ENCODE measurements at places on chromosomes 1 and 21.
A peak's percentile ranks its signal among the peaks of the same experiment; 100 is the strongest.

GRCh38 chr1:158071138-158071537 lies 77.7 kb downstream of the KIRREL1 start:
- DNase-seq = no peak

GRCh38 chr1:1236176-1236763 lies 4.2 kb downstream of the B3GALT6 start:
- no peak for DNase-seq

- peak; percentile 23 for DNase-seq
Observed at GRCh38 chr1:228210076-228210651, 2.3 kb downstream of the OBSCN start.

DNA sequence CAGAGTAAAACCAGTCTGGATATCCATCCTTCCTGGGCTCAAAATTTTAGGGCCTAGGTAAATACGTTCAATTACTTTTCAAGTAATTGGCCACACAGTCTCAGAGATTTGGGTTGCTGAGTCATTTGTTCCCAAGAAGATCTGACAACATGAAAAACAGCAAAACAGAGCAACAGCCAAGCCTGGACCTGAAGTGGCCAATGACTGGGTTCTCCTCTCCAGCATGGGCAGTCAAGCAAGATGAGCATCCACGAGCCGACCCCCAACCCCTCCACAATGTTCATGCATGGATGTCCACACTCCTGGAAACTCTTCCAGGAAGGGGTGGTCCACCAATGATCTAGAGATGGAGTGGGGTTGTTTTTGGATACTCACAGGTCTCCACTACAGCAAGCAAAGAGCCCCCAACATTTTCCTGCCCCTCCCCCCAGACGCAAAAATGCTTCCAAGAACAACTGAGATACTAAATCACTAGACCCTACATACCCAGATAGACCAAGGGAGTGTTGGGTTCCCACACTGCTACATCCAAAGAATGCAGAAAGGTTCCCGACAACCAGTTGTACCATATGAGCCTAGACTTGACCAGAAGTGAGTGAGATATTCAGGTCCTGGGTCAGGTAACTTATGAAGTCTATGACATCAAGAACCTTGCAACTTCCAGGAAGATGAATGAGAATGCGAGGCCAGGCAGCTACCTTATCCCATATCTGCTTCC lies 73.0 kb downstream of the CD46 start:
- peak; percentile 35 for DNase-seq

DNA sequence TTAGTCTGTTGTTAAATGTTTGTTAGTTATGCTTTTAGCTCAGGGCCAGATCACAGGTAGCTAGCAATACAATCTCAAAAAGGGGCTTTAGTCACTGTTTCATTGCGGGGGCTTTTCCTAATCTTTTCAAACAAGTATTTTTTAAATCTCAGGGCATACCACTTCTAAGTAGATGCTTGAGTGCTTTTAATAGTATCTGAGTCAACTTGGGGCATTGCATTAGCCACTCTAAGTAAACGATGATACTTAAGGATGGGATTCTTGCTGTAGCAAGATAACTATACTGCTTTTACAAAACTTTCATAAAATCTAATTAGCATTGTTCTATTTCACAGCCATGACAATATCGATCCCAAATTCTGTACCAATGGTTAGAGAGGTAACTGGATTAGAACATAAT lies 11.6 kb downstream of the CDC42BPA start:
- no peak for DNase-seq

- peak; percentile 79 for DNase-seq
Observed at GRCh38 chr1:1471389-1472052, at the start of gene ATAD3B. ATAD3B (plus strand) TSS chr1:1471765; CDS start chr1:1471885, 120 bp downstream.

GRCh38 chr1:209387271-209387968 lies 196.1 kb upstream of the CAMK1G start:
- DNase-seq = no peak

GRCh38 chr1:47975302-47975921 lies 21.8 kb downstream of the TRABD2B start:
- no peak for DNase-seq

DNA sequence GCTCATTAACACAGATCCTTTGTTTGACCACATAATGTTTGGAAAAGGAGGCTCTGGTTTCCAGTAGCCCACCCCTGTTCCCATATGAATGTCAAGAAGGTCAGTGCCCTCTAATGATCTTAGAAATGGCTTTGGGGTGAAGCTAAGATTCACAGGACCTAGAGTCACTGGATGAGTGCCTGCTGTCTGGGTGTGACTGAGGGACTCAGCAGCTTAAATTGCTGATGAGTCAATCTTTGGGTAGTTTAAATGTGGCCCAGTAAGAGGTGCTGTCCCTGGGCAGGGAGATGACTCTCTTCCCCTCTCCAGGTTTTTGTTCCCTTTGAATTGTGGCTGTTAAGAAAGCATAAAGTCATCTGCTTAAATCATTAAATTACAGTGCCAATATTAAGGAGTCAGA lies 50.6 kb downstream of the L1TD1 start:
- no peak for DNase-seq

GRCh38 chr21:32565856-32566465 lies 19.4 kb downstream of the TCP10L start:
- DNase-seq = no peak

- DNase-seq = no peak
Observed at GRCh38 chr1:107225706-107226105, 84.9 kb downstream of the NTNG1 start.

DNA sequence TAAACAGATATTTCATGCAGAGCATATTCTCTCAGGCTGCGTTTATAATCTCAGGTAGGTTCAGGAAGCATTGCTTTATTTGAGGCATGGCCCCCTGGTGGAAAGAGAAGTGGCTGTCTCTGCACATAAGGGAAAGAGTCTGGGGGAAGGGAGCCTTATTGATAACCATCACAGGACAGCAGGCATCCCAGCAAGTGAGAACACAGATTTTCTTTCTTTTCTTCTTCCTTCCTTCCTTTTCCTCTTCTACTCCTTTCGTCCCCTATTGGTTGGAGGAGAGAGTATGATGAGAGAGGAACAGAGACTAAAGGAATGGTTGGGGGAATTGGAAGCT lies 21.9 kb downstream of the TSNAX start:
- DNase-seq = no peak

DNA sequence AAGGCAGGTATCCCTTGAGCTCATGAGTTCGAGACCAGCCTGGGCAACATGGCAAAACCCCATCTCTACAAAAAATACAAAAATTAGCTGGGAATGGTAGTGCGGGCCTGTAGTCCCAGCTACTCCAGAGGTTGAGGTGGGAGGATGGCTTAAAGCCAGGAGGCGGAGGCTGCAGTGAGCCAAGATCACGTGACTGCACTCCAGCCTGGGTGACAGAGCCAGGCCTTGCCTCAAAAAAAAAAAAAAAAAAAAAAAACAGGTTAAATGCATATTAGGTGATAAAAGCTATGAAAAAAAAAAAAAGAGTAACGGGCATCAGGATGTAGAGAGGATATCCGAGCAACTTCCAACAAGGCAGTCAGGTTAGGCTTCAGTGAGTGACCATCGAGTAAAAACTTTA lies 2.8 kb upstream of the SRRM1 start:
- DNase-seq = no peak

- no peak for DNase-seq
Observed at GRCh38 chr1:116292929-116293725, 79.9 kb upstream of the ATP1A1 start.

DNA sequence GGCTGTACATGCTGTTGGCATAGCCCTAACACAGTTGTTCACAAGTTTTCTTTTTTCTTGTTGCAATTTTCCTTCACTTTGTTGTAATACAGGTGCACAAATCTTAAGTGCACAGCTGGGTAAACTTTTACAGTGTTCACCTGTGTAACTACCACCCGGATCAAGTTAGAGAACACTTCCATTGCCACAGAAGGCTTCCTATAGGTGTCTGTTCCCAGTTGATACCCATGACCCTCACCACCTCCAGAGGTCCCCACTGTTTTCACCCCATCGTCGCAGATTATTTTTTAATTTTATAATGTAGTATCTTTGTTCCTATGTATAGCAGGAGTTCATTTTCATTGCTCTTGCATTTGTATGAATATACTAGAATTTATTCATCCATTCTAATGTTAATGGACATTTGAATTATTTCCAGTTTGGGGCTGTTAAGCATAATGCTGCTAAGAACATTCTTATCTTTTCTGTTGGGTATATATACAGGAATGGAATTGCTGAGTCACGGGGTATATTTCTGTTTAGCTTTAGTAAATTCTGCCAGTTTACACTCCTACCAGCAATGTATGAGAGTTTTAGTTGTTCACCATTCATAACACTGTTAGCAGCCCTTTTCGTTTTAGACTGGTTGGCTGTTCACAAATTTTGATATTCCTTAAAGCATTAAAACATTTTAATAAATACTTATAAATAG lies 16.4 kb downstream of the SPRTN start:
- no peak for DNase-seq

GRCh38 chr1:158037866-158038359 lies 44.5 kb downstream of the KIRREL1 start:
- DNase-seq = peak; percentile 93

- DNase-seq = no peak
Observed at GRCh38 chr21:35417762-35418161, 368.7 kb upstream of the RUNX1 start.

DNA sequence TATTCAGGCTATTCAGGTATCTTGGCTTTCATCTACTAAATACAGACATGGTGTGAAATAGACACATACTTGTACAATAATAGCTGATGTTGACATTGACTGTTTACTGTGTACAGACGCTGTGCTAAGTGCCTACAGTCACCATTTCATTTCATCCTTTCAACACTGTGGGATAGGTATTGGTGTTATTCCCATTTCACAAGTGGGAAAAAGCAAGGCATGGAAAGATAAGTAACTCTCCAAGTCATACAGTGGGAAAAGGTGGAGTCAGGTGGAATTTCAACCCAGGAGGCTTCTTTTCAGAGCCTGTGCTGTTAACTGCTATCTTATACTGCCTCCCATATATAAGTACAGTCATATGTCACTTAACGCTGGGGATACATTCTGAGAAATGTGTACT lies 49.6 kb upstream of the ATP1A1 start:
- DNase-seq = no peak

- no peak for DNase-seq
Observed at GRCh38 chr21:16404776-16405175, 675.0 kb downstream of the USP25 start.

DNA sequence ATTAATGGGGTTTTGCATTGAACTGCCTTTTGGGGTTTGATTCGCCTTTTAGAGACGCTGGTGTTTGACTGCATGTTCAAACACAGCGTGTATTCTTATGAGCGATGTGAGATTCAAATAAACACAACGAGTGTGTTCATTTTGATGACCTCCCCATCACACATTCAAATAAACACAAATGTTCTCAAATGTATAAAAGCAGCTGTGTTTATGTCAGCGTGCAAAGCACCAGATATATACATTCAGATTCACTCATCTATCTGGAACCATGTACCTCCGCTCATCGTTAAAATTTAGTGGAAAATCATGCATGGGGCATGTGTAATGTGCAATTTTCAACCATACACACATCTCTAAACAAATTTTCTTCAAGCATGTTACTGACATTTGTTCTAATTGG lies 21.4 kb upstream of the LMO4 start:
- no peak for DNase-seq

GRCh38 chr1:233859446-233859845 lies 45.0 kb upstream of the SLC35F3 start:
- no peak for DNase-seq

- DNase-seq = peak; percentile 53
Observed at GRCh38 chr1:202058001-202058908, 47.9 kb downstream of the ELF3 start.

DNA sequence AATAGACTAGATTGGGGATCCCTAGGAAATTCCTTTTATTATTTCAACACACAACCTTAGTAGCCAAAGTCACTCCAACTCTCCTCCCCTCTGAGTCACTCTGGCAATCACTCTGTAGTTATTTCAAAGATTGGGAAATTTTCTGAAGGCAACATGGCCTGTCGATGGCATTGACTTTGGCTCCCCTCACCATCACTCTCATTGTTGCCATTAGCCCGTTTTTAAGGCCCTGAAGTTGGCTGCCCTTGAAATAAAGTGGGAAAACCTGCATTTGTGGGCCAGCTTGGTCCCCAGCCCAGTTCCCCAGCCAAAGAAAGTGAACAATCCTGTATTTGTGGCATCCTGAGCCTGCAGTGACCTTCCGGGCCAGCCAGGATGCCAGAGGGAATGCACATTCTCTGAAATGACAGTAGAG lies 52.5 kb downstream of the CDC7 start:
- DNase-seq = no peak

GRCh38 chr1:81799939-81800694 lies 617 bp upstream of the ADGRL2 start:
- peak; percentile 30 for DNase-seq

DNA sequence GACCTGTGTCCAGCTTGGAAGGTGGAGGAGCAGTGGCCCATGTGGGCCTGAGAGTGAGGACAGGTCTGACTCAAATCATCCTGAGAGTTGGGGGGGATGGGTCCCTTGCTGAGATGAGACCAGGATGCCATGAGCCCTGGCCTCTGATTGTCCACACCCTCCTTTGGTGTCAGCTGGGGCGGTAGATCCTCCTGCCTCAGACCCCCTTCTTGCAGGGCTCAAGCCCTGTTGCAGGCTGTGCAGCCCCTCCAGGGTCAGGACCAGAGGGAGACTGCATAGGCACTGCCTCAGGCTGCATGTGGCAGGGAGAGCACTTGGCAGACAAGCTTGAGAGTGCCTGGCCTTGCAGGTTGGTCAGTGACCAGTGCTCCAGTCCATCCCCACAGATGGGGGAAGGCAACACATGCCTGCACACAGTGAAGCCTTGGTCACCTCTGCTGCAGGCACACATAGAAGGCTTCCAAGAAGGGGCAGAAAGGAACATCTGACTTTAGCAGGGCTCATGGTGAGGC lies 82.2 kb upstream of the ACTRT2 start:
- DNase-seq = no peak

- DNase-seq = no peak
Observed at GRCh38 chr1:151540982-151541377, 871 bp downstream of the TUFT1 start.

GRCh38 chr1:221963742-221964141 lies 221.9 kb upstream of the DUSP10 start:
- peak; percentile 3 for DNase-seq

DNA sequence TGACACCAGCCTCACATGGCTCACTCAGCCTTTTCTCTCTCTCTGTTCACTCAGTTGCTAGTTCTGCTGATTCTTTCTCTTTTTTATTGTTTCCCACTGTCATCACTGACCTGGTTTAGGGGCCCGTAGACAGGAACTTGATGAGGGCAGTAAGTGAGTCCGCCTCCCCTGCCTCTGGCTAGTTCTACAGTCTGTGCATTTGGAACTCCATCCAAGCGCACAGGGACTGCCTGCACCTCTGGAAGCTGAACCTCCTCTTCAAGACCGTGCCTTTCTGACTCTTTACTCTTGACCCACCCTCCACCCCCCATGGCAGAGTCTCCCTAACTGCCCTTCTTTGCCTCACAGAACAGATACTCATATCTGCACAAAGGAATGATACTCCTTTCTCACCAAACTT lies 4.2 kb downstream of the TENT5C start:
- DNase-seq = no peak

GRCh38 chr1:10181154-10181553 lies 29.2 kb upstream of the KIF1B start:
- DNase-seq = no peak
